ENCODE measurements at places on chromosomes 5 and 9. TPM values are rescaled to one million over a fixed set of nuclear protein-coding genes. Genes with fewer than 3 reads are reported as not detected.

The SPINK6 gene
- not detected for total RNA-seq

The DPYSL3 gene
- 70.4 TPM for total RNA-seq

DNA sequence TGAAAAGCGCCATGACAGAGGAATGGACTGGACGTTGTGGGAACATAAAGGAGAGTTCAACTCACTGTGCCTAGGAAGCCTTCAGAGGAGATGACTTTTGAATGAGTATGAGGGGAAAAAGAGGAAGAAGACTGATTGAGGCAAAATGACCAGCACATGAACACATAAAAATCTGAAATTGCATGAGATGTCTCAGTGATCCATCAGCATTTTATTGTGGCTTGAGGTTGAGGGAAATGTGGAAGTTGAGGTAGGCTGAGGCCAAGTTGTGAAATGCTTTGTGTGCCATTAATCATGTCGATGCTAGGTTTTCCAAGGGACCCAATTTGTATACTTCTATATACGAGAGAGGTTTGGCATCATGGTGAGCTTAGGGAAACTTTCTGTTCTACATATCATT, 140.9 kb upstream of the TLX3 start:
- no peak for DNase-seq

DNA sequence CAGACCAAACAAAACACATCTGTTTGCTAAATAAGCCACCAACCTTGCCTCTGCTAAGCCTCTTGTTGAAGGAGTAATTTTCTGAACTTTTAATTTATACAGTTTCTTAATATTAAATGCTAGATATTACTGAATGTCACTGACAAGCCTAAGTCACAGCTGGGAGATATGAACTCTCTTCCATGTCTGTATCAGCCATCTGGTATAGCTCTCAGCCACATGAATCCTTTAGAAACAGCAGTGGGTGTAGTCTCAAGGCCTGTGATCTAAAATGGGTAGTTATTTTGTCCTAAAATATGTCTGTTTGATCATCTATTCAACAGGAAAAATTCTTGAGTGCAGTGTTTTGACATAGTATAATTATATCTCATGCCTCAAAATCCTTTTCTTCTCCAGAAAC, 97.2 kb downstream of the CAMK4 start:
- no peak for DNase-seq

The TLX3 gene
- not detected for total RNA-seq

The PCDHGA11 gene
- total RNA-seq, result 1.8 TPM
